ENCODE measurements at places on chromosomes 4 and X.

DNA sequence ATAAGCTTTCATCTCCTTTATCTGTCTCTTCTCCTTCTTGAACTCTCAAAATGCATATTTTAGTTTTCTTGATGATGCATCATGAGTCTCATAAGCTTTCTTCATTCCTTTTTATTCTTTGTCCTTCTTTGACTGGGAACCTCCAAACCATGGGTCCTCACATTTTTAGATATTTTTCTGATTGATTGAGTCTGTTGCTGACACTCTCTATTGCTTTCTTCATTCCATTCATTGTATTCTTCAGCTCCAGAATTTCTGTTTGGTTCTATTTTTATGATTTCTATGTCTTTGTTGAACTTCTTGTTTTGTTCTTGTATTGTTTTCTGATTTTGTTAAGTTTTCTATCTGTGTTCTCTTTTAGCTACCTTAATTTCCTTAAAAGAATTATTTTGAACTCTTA is 74.9 kb downstream of the ADAMTS3 start:
- no peak for DNase-seq

DNA sequence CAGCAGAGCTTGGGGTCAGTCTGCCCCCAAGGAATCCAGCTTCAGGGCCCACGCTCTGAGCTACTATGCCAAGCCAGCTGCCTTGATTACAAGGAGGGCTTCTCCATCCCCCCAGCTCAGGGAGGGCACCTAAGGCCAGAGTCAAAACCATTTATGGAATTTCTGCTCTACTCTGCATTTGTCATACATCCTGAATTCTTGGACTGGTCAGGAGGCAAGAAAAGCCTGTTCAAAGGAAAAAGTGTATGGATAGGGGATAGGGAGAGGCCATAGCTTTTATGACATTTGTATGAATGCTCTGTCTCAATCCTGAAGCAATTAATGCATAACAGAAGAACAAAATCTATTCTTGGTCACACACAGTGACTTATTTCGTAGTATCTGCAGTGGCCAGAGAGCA is 32.2 kb downstream of the EDNRA start:
- no peak for DNase-seq

GRCh38 chr4:138452826-138453225 is 210.7 kb upstream of the SLC7A11 start:
- no peak for DNase-seq

DNA sequence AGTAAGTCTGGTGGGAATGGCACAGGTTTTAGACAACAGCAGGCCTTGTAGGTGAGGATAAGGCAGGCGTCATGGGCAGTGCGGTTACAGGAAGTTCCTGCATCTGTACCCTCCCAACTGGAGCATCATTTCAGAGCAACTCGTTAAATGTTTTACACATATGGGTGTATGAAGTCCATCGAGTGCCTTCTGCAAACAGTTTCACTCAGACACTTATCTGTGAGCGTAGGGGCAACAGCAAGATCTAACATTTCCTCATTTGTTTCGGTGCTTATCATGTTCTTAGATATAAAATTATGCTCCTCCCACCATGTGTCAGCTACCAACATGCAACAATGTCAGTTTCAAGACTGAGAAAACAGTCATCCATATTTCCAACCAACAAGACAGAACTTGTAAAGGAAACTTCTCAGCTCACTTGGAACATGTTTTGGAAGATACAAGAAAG is 69.9 kb downstream of the ELOVL6 start:
- no peak for DNase-seq

GRCh38 chrX:42778096-42778495 is at the start of gene PPP1R2C:
Gene PPP1R2C (minus strand): TSS chrX:42778163. CDS start chrX:42778079, 84 bp downstream.
- DNase-seq = peak; percentile 30

GRCh38 chrX:74251006-74251930 is 52.7 kb upstream of the ZCCHC13 start:
- DNase-seq = no peak

DNA sequence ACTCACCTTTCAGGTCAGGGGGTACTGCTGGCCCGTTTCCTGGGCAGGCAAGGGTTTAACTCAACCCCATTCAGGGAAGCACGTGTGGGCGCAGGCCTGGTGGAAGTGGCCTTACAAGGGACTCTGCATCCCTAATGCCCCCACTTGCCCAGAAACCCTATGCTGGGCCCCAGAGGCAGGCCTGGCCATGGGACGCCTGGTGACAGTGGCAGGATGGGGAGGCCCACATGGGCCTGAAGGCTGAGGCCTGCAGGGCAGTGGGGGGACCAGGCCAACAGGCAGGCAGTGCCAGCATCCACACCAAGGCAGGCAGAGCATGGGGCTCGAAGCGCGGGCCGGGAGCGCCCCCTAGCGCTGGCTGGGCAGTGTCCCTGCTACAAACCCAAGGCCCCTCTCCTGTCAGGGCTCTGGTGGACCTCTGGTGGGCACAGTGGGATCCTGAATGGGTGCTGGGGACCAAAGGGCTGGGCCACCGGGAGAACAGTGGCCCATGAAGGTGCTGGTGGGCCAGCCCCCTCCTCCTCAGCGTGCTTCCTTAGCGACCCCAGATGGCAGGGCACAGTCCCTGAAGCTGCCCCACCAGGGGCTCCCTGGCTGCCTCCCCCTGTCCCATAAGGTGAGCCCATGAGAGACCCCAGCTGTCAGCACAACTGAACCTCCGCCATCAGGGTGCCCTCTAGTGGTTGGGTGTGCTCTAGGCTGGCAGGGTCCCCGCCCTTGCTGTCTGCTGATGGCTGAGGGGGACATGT is 16.8 kb downstream of the FGFR3 start:
- DNase-seq = peak; percentile 46

- no peak for DNase-seq
Observed at GRCh38 chr4:168487282-168488035, 7.2 kb upstream of the DDX60L start.

DNA sequence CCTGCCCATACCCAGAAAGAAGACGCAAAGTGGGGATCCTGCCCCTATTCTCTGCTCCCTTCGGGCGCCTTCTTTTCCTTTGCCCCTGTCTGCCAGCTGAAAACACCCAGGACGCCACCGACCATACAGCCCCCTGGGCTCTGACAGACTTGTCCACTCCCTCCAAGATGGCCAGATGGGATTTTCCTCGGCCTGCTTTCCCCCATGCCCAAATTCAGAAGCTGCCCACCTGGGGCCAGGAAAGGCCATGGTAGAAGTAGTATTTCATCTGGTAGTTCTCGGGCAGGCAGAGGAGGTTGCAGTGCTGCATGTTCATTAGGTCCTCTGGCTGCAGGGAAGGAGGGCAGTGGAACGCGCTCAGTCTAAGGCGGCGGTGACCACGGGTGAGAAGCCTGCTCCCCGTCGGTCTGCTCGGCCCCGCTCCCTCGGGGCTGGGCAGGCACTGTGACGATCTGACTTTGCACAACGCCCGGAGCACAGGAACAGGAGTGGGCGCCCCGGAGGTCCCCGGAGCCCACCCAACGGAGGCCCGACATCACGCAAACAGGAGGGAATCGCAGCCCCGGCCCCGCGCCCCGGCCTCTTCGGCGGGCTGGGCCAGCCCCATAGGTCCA is 582 bp downstream of the NAA10 start:
- no peak for DNase-seq

DNA sequence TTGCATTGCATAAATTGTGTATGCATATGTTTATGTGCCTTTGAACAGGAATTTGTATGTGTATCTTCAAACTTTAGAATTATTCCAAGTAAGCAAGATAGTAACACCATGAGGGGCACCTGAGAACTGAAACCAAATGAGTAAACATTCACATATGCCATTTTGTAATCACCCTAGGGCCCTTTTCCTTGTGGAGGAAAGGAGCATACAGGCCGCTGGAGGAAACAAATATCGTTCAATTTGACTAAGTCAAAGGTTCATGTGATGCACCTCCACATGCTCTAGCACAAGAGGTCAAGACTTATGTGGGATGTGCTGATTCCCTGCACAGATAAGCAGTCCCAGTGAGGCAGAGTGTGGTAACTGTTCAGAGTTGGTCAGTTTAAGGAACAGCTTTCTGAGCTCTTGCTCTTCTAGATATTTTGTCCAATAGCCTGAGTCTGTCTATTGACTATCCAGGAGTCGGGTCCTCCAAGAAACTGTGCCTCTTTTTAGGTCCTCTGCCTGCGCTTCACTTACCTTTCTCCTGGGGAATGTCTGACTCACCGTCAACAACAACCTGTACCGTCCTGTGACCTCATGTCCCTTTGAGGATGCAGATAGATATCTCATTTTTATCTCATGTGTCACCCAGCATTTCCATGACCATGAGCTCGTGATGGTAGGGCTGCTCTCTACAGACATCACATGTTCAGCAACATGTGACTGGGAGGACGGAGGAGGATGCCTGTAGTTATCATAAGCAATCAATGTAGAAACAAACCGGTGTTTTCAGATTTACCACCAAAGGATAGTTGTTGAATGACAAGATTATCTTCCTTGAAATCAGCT is 196.9 kb downstream of the NWD2 start:
- DNase-seq = no peak

- no peak for DNase-seq
Observed at GRCh38 chr4:151356510-151356909, 31.1 kb upstream of the SH3D19 start.

DNA sequence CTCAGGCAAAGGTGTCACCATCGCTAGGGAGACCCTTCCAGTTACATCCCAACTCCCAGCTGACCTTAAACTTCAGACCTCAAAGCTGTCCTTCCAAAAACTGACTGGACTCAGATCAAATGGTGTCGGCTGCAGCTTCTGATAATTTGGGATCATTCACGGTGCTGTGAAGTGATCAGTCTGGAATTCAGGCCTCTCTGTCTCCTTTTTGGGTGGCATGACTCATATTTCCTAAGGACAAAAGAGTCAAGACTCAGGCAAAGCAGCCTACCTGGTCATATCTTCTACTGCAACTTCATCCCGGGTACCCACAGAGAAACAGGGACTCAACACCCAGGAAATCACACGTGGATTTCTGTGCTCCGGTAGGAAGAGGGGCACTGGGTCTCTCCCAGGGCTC is 87.6 kb downstream of the SORCS2 start:
- no peak for DNase-seq

GRCh38 chr4:176799653-176800052 is 6.9 kb upstream of the VEGFC start:
- DNase-seq = no peak

GRCh38 chrX:31070057-31070468 is 1.8 kb downstream of the FTHL17 start:
- DNase-seq = no peak

- no peak for DNase-seq
Observed at GRCh38 chr4:5381961-5382441, 326.4 kb downstream of the EVC2 start.

DNA sequence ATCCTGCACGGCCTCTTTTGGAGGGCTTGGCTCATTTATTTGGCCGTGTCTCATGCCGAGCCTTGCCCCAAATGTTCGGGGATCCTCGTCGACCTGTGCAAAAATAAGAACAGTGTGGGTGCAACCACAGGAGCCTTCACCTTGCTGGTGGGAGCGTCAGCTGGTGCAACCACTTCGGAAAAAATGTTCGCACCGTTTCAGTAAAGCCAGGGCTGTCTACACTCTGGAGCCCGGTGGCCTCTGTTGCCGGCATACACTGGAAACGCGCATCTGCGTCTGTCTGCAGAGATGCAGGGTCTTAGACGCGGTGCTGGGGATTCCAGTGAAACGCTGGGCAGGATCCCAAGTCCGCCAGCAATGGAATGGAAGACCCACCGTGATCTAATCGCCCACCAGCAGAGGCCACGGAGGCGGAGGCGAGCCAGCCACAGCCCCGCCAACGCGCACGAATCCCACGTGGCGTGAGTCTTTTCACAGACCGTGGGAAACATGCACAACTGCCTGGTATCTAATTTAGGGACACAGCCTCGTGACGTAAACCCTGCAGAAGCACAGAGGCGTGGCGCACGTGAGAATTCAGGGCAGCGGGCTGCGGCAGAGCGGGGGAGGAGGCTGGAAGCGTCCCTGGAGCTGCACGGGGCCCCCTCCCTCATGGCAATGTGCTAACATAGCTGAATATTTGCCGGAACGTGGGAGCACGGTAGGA is 13.8 kb upstream of the MXD4 start:
- no peak for DNase-seq

DNA sequence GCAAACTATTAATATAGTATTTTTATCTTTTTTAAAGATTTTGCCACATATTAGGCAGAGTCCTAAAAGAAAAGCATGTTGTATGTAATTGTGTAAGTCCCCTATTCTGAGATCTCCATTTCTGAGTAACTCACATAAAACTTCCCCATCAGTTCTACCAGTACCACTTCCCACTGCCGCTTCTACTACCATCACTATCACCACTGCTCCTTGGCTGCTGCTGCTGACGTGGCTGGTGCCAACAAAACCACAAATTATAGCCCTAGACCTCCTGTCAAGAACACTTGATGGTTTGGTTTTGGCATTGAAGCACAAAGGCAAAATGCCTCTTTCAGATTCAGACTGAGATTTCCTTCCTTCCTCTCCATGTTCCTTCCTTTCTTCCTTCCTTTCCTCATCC is 106.4 kb downstream of the MMRN1 start:
- no peak for DNase-seq

- DNase-seq = no peak
Observed at GRCh38 chr4:1164040-1164439, 8.3 kb downstream of the SPON2 start.

- no peak for DNase-seq
Observed at GRCh38 chrX:100643956-100644860, at the start of gene SRPX2. Gene SRPX2 (plus strand): TSS chrX:100644199. CDS start chrX:100646323, 2,124 bp downstream.

DNA sequence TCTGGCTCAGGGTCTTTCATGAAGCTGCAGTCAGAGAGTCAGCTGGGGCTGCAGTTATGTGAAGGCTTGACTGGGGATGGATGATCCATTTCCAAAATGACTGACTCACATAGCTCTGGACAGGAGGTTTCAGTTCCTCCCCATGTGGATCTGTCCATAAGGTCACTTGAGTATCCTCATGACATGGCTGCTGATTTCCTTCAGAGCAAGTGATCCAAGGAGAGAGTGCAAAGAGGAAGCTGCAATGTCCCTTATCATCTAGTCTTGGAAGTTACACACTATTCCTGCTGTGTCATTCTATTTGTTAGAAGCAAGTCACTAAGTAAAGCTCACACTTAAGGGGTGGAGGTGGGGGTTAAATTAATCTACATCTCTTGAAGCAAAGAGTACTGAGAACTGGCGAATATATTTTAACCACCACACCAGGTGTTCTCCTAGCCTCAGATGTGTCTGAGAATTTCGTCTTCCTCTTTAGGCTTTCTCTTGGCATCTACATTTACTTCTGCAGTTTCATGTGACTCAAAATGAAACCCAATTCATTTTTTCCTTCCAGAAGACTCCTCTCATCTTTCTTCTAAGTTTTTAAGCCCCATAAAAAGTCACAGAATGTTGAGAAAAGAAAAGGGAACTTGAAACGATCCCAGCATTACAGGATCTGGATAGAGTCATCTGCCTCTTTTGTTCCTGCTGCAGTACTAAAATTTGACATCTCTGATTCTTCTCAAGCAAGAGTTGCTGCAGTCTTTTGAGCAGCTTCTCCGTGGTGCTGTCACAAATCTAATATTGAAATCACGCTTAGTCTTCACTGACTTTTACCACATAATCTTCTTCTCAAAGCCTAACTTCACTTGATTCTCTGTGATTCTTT is 3.8 kb upstream of the GRPR start:
- DNase-seq = no peak

- DNase-seq = no peak
Observed at GRCh38 chr4:86542319-86543027, 51.6 kb upstream of the PTPN13 start.

GRCh38 chrX:48648336-48648751 is 35.3 kb upstream of the WAS start:
- peak; percentile 6 for DNase-seq

- no peak for DNase-seq
Observed at GRCh38 chr4:10240691-10241090, 124.1 kb upstream of the WDR1 start.
